T-cell (primary cell): ENCODE measurements at places on chromosomes 11 and 22.

DNA sequence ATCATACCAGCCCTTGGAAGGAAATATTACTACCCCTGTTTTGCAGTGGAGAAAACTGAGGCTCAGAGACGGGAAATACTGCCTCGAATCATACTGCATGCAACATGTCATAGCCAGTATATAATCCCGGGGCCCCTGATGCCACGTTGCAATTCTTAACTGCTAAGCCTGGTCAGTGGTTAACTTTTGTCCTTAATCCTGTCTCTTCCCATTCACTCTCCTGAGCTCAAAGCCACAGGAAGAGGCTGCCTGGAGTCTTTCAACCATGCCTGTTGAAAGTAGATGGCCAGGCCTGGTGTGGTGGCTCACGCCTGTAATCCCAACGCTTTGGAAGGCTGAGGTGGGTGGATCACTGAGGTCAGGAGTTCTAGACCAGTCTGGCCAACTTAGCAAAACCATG, 166.6 kb downstream of the MIAT start:
- no peak for DNase-seq

- DNase-seq: no peak
Observed at GRCh38 chr22:47495110-47495509, 732.7 kb downstream of the TBC1D22A start.

- DNase-seq: no peak
Observed at GRCh38 chr11:110972640-110973039, 260.4 kb upstream of the ARHGAP20 start.

DNA sequence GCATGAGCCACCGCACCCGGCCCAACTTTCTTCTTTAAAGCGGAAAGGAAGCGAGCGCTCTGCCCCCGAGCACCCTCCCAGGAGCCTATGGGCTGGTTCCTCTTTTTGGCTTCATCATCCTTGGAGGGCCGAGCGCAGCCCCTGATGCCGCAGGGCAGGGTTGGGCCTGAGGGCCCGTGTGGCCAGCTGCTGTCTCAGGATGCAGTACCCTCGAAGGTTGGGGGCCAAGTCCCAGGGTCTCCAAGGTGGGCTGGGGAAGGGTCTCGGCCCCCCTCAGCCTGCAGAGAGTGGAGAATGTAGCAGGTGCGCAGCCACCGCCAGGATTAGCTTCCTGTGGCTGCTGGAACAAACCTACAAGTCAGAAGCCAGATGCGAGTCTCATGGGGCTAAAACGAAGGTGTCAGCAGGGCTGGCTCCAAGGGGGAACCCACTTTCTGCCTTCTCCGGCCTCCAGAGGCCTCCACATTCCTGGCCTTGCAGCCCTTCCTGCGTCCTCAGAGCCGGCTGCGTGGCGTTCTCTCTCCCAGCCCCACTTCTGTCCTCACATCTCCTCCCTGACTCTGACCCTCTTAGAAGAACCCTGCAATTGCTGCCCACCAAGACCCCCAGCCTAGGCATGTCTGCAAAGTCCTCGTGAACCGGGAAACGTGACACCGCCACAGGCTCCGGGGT, 2.9 kb downstream of the PANX2 start:
- DNase-seq: no peak

DNA sequence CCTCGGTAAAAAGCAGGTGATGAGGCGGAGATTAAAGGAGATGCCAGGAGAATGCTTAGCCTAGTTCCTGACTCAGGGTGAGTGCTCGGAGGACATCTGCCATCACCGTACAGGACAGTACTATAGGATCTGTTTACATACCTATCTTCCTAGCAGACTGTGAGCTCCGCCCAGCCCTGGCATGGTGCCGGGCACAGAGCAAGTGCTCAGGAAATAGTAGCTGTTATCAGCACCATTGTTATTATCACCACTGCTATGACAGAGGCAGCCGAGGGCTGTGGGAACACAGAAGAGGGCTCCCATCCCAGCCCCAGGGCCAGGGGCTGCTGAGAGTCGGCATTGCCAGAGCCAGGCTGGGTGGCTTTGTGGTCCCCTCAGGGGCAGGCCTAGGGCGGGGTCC, 642 bp upstream of the SEPTIN3 start:
- DNase-seq: no peak

DNA sequence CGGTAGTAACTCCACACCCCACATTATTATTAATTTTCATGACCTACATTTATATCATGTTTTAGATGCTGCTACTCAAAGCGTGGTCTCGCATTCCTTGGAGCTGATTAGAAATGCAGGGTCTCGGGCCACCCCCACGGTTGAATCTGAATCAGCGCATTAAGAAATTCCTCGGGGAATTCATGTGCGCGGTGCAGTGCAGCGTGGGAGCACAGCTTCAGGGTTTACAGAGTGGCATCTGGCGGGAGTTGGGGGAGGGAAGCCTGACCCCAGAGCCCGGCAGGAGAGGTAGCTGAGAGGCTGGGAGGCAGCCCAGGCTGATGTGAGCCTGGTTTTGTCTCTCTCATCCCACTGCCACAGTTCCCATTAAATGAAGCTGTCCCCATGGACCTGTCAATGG, 48.1 kb upstream of the DAGLA start:
- no peak for DNase-seq

DNA sequence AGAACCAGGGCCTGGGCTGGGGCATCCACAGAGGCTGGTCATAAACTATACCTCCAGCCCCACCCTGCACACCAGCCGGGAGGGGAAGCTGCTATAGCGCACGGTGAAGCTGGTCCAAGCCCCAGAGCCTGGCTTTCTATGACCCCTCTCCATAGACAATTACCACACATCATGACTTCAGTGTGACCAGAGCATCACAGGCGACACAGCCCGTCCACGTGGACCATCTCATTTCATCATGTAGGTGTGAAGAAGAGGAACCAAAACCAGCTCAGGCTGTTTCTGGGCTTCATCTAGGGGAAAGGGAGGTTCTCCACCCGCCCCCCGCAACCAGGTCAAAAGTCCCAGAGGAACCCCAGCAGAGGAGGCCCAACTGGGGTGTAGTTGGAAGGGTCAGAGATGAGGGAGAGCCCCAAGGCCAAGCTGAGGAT, 3.0 kb downstream of the CXCR5 start:
- DNase-seq: no peak

GRCh38 chr11:44861849-44862557, 88.7 kb downstream of the TP53I11 start:
- DNase-seq: peak; percentile 83

DNA sequence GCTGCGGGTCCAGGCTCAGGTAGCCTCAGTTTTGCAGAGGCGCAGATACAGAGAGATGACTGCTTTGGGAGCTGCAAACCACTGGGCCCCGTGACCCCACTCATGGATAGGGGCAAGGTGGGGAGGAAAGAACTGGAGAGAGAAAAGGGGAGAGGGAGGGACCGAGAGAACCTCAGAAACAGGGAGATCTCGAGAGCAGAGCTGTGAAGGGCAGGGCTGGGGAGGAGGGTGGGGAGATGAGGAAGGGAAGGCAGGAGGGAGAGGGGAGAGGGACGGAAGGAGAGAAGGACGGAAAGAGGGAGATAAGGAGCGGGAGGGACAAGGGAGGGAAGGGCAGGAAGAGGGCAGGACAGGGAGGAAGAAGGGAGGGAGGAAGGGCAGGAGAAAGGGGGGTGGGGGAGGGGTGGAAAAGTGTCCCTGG, 46.3 kb downstream of the IGLL1 start:
- DNase-seq: no peak

DNA sequence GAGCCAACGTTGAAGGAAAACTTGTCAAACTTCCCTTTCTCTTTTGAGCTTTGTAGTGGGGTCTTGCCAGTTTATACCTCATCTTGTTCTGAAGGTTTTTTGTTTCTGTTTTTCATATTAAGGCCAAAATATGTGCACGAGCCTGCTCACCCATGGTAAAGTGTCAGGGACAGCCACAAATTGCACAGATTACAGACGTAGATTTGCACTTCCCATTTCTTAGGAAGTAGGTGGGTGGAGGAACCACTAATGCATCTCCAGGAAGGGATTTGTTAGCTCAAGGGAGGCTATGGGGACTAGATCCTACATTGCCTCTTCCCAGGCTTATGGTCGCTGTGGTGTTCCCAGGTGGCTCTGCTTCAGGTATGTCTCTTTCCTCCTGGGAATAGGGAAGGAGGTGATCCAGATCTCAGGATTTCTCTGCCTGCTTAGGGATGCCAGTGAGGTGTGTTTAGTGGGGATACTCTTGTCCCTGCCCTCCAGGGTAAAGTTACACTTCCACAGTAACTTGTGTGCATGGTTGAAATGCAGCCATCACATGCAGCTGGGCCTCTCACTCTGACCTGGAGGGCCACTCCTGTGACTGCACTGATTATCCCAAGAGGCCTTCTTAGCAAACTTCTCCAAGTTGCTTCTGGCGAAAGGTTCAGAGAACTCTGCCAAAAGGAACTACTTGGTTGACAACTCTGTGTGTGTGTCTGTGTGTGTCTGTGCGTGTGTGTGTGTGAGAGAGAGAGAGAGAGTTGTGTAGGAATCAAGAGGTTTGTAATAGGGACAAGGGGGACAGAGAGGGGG, 9.8 kb downstream of the PPFIBP2 start:
- no peak for DNase-seq

- DNase-seq: no peak
Observed at GRCh38 chr22:50174382-50175190, 4.1 kb downstream of the PANX2 start.

GRCh38 chr11:119085437-119085847, 761 bp downstream of the HMBS start:
- DNase-seq: no peak

DNA sequence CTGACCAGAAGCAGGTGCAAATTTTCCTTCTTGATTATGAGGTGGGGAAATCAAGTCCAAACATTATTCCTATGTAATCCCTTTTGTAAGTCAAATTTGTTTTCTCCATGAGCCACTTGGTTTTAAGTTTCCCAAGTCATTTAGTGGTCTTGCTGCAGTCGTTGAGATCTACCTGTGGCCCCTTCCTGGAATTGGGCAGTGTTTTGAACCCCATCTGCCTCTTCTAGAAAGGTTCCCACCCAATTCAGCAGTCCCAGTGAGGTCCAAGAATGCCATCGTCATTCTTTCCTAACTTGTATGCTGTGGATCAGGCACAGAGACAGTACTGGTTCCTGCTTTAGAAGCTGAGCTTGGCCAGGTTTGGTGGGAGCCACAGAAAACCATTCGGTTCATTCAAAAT, 77.8 kb upstream of the GNAZ start:
- no peak for DNase-seq

DNA sequence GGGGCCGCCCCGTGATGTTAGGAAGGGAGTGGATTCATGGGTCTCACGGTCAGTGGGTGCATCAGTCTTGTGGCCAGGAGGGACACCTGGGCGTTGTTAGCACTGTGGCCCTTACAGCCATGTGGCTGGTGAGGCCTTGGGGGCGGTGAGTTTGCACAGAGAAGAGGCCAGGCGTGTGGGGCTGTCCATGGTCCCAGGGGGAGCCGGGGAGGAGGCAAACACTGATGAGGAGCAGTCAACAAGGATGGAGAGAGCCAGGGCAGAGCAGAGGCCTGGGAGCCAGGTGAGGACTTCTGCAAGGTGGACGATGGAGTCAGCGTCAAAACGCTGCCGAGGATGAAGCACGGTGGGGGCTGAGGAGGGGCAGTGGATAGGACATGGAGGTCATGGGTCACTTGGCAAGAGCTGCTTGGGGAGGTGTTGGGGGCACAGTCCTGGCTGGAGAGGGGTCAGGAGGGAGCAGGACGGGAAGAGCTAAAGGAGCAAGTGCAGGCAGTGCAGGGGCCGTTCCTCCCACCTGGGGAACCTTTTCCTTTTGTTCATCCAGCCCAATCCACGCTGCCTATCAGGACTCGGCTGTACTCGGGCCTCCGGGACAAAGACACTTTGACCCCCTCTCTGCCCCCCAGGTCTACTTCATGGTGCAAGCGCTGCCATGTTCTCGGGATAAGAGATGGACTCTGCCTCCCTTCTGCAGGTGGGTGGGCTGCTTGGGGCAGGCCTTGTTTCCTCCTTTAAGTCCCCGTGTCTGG, 801.1 kb downstream of the TBC1D22A start:
- no peak for DNase-seq

DNA sequence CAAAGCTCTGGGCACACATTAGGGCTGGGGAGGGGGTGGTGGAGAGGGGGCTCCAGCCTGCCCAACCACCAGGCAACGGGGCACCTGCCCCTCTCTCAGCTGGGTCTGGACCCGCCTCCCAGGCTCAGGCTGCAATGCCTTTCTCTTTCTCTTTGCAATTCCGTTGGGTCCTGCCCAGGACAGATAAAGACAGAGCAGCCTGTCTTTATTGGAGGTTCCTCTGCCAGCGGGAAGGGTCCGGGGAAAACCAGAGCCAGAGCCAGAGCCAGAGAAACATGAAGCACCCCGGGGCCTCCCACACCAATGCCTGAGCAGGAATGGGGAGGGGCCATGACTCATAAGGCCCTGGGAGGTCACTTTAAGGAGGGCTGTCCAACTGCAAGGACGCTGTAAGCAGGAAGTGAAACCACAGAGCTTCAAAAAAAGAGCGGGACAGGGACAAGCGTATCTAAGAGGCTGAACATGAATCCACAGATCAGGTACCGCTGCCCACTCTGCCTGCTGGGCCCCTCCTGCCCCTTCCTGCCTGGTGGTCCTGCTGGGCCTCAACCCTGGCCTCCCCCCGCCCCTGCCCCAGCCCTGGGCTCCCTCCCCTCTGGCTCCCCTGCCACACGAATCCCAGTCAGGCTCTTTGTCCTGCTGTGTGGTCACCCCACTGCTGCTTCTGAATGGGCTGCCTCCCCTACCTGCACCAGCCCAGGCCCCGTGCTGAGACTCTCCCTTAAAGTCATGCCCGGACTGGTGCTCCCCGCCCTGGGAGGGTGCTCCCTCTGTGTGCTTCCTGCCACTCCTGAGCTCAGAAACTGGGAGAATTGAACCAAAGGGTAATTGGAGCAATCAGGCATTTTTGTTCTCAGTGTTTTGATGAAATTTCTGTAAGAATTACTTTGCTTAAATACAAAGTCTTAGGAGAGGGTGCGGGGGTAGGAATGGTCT, at the start of gene APOBEC3B:
Gene APOBEC3B (plus strand): TSS at position 356 of the 936 bp plus-strand sequence. CDS start 107 bp downstream, at position 463.
- peak; percentile 50 for DNase-seq

- DNase-seq: no peak
Observed at GRCh38 chr11:64905516-64906313, 11.3 kb downstream of the ATG2A start.

DNA sequence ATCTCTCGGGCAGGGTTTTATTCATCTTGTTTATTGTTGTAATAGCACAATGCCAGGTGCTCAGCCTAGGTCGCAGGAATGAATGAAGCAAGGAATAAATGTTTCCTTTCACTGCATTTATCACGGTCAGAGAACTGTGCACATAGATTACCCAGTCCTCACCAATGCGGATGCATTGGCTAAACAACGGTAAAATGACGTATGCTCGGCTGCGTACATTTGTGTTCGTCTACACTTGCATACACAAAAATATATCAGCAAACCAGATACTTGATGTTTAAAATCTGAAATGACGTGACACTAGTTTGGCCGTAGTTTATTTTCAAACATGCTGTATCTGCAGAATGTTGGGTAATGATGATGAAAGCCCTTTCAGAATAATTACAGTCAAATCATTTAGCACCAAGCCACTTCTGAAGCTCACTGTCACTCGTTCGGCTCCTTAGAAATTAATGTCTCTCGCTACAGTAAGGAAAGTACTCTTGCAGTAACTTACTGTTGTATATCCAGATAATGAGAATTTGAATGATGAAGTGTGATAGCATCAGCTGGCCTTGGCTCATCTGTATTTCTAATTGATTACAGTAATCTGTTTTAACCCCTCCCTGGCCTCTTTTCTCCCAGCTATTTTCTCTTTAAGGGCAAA, 268.9 kb downstream of the LRRC4C start:
- DNase-seq: no peak

GRCh38 chr11:72798361-72798760, 4.5 kb upstream of the STARD10 start:
- no peak for DNase-seq

GRCh38 chr11:92364177-92364576, 139.6 kb downstream of the FAT3 start:
- DNase-seq: no peak
